Left cardiac atrium (tissue), 4 donors: ENCODE measurements at places on chromosomes 6 and 20.
A peak's percentile ranks its signal among the peaks of the same experiment; 100 is the strongest.

DNA sequence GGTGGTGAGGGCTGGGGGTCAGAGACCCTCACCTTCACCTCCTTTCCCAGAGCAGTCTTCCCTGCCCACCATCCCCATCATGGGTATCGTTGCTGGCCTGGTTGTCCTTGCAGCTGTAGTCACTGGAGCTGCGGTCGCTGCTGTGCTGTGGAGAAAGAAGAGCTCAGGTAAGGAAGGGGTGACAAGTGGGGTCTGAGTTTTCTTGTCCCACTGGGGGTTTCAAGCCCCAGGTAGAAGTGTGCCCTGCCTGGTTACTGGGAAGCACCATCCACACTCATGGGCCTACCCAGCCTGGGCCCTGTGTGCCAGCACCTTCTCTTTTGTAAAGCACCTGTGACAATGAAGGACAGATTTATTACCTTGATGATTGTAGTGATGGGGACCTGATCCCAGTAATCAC, 2.1 kb downstream of the HLA-G start:
- no peak for DNase-seq

GRCh38 chr20:53382263-53382844, 211.3 kb downstream of the ZNF217 start:
- DNase-seq: no peak

GRCh38 chr20:44615876-44616603, 33.7 kb downstream of the PKIG start:
- no peak for DNase-seq

DNA sequence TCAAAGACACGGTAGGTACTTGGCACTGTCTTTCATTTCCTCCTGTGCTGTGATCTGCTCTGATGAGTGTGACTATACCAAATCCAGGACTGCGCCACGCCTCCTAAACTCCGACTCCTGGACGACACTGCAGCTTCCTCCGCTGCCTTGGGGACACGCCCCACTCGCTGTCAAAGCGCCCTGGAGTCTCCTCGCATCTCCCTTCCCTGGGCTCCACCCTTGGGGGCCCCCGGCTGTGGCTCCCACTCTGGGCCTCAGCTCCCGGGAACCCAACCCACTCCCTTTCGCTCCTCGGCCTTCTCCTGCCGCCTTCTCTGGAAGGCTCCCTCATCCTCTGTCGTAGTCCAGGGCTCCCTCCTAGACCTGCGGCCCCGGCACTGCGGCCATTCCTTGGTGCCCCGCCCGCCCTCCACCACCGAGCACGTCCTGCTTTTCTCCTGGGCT, 61.2 kb downstream of the RSPH3 start:
- DNase-seq: peak; percentile 32

DNA sequence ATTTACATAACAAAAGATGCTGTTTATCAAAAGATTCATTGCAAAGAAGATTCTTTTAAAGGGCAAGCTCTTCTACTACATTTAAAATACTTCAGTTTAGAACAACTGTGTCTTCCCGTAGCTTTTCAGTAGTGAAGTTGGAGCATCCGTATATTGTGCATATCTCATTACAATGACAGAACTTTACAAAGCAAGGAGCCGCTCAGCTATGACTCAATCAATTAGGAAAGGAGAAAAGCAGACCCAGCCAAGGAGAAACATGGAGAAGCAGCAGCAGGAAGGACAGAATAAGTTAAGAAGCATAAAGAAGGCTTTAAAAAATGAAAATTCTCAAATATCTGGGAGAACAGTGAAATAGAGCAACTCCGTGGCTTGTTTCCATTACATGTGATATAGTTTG, 132.6 kb upstream of the SMLR1 start:
- DNase-seq: no peak

DNA sequence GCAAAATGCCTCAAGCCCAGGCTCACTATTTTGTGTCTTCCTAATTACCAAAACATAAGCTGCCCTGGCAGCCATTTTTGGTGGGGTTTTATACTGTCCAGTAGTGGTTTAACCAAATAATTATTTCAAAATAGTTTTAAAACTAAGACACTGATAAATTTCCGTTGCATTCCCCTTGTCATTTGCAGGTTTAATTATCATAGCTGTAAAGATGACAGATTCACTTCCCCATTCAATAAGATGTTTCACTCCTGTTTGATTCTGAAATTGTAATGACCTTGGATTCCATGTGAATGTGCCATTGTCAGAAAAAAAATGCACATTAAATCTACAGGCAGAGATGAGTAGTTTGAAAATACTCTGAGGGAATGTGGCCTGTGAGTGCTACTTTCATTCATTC, 172.0 kb downstream of the COL9A1 start:
- DNase-seq: no peak

DNA sequence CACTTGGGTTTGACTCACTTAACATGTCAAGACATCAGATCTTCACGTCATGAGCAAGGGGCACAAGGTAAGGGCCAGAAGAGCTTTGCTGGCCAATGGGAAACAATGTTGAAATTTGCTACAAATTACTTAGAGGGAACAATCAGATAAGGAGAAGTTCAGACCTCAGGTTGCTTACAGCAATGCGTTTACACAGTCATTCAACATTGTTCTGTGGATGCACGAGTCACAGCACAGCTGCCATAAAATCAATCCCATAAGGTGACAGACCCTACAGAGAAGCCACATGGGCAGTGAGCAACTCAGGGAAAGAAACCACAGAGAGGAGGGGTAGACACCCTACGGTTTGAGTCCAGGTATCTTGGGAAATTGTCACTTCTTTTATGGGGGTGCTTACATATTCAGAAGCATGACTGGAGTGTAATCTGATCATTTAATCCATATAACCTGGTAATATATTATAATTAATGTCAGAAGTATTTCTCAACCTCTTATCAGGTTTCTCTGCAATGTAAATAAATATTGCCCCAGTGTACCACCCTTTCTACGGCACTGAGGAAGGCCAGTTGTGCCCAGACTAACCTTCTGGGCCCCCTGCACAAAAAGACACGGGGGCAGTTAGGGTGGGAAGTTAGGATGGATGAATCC, 2.3 kb upstream of the SLC22A2 start:
- no peak for DNase-seq

GRCh38 chr6:30156262-30156599, 4.8 kb downstream of the TRIM10 start:
- peak; percentile 64 for DNase-seq

- DNase-seq: no peak
Observed at GRCh38 chr20:62760471-62760855, 35.8 kb upstream of the MRGBP start.

DNA sequence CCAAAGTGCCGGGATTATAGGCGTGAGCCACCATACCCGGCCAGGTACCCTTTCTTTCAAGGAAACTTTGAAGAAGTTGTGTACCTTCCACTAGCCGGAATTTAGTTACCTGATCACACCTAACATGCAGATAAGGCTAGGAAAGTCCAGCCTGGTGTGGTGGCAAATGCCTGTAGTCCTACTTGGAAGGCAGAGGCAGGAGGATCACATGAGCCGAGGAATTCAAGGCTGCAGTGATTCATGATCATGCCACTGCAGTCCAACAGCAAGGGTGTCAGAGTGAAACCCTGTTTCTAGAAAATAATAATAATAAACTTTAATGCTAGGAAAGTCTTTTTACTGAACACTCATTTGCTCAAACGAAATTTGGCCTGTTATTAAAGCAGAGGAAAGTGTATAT, 21.0 kb downstream of the NFYA start:
- DNase-seq: no peak

DNA sequence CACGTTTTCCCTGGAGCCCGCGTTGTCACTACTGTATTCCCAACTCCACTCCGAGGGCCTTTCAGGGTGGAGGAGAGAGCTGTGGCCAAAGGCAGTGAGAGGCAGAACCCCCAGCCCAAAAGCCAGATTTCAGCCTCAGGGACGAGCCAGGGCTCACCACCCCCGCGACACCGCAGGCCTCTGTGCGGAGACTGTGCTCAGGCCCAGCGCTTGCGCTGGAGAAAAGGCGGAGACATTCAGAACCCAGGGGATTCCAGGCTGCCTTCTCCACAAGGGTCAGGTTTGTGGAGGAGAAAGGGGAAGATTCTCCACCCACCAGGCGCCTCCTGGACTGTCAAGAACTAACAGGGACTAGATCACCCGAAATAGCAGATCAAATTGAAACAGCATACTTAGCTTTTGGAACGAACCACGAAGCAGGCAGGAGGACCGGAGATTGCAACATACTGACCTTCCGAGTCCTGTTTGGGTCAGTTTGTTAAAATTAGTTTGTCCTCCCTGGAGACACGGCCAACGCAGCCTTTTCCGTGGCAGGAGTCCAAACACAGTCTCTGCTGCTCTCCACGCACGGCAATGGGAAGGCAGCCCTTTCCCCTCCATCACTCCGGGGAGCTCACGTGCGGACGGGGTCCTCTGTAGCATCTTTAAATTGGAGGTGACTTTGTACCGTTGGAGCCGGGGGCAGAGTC, 14.4 kb downstream of the DLL1 start:
- peak; percentile 79 for DNase-seq

- no peak for DNase-seq
Observed at GRCh38 chr20:1697592-1697991, 40.0 kb upstream of the SIRPG start.

DNA sequence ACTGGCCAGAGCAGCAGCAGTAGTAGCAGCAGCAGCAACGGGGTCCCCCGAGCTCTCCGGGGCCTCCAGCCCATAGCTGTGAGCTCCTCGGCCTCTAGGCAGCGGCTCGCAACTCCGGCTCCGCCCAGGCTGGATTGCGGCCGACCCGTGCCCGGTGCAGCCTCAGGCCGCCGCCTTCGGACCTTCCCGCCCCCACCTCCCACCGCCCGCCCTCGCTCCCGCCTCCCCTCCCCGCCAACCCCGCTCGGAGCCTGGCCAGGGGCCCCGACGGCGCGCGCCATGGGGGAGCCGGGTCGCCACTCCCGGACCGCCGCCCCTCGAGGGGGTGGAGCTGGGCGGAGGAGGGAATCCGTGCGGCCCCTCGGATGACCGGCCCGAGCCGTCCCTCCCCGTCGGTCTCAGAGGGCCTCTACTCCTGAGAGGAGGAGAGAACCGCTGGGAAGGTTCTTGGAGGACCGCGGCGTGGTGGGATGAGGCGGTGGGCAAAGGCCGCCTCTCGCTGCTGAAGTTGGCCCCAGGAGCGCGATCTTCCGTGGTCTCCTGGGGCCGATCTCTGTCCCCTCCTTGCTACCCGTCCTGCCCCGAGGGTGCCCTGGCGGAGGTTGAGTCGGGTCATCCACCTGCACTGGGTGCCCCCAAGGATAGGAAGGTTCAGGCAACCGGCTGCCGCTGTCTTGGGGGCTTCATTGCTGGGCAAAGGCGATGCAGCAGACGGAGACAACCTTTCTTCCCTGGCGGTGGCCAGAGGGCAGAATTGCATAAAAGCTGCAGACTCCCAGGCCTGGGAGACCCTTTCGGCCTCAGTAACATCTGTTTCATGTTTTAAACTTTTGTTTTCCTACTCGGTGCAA, at the start of gene ADAM33:
Gene ADAM33 (minus strand): TSS at position 80 of the 851 bp plus-strand sequence. CDS start 6 bp downstream, at position 74.
- peak; percentile 56 for DNase-seq

GRCh38 chr6:140561701-140562100, 1187.3 kb upstream of the CITED2 start:
- DNase-seq: no peak

DNA sequence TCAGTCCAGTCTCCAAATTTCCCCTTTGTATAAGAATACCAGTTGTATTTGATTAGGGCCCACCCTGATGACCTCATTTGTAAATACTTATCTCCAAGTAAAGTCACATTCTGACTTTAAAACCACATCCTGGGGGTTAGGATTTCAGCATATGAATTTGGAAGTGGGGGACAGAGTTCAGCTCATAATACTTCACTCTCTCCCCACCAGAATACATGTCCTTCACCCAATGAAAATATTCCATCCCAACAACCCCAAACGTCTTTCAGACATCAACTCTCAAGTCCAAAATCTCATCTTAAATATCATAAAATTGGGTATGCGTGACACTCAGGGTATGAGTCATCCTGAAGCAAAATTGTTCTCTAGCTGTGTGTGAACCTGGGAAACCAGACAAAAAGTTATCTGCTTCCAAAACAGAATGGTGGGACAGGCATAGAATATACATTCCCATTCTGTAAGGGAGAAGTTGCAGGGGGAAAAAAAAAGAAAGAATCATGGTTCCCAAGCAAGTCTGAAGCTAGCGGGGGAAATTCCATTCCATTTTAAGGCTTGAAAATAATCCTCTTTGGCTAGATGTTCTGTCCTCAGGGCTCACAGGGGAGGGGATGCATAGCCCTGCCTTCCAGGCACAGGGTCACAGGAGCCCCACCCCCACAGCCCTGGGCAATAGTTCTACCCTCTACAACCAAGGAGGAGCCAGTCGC, 113.9 kb downstream of the ADAT2 start:
- DNase-seq: no peak

DNA sequence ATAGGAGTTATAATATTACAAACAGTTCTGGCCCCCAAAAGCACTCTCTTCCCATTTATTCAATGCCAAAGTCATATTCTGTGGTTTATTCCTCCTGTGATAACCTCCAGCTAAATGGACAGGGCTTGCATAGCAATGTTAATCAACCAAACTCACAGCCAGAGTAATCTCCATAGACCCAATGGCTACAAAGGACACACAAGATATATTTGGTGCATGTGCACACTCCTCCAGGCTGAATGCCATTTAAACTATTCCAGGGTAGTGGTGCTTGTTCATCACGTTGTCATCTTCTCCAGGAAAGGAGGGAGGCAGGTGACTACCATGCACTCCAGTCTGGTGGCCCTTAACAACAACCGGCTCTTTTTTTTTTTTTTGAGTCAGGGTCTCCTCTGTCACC, 56.8 kb downstream of the B3GAT2 start:
- DNase-seq: no peak

DNA sequence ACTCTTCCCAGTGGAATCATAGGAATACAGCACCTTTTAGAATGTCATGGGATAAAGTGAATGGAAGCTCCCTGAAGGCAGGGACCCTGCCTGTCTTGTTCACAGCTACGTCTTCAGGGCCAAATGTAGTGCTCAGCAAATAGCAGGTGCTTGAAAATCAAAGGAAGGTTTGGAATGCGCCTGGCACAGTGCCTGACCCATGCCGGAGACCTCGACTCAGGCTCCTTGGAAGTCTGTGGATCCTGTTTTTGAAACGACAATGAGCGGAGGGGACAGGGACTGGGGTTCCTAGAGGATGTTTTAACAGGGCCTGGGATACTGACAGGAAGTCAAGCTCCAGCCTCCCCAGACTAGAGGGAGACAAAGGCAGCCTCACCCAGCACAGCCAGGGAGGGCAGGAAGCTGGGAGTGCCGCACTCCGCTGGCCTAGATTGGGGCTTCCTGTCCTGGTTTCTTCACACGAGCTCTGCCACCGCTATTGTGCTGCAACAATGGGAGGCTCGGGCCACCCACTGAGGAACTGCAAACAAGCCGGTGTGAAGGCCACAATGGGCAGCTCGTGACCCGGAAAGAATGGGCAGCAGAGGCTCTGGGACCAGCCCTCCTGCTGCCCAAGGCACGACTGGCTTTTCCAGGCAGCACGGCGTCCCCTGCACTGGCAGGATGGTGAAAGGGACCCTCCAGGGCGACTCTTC, 76.7 kb downstream of the PREX1 start:
- peak; percentile 83 for DNase-seq

DNA sequence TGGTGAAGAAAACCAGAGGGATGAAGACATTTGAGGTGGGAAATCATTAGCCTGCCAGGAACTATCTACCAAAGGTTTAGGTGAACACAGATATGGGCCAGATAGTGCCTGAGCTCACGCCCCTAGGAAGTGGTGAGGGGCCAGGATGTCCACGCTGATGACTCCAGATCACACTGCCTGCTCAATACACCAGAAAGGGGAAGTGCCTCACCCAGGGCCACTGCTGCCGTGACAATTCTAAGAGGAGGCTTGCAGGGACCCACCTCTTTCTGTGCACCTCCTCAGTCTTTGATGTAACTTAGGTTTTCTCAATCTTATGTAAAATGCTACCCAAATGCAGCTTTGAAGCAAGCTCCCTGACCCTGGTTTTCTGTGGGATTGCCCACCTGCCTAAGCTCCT, 5.4 kb upstream of the RAB44 start:
- no peak for DNase-seq

- no peak for DNase-seq
Observed at GRCh38 chr6:45556828-45557227, 179.1 kb upstream of the SUPT3H start.
